Nucleus accumbens (tissue), 56 donors: ENCODE measurements at places on chromosomes 12 and 14.

DNA sequence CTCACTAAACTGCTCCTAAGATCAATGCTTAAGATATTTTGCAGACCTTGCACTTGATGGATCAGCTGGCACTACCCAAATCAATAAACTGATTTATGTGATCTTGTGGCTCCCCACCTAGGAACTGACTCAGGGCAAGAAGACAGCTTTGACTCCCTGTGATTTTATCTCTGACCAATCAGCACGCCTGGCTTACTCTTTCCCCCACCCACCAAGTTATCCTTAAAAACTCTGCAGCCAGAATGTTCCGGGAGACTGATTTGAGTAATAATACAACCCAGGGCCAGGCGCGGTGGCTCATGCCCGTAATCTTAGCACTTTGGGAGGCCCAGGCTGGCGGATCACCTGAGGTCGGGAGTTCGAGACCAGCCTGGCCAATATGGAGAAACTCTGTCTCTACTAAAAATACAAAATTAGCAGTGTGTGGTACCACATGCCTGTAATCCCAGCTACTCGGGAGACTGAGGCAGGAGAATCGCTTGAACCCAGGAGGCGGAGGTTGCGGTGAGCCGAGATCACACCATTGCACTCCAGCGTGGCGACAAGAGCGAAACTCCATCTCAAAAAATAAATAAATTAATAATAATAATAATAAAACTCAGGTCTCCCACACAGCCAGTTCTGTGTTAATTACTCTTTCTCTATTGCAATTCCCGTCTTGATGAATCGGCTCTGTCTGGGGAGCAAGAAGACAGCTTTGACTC is 12.0 kb downstream of the MORN3 start:
- DNase-seq: no peak

DNA sequence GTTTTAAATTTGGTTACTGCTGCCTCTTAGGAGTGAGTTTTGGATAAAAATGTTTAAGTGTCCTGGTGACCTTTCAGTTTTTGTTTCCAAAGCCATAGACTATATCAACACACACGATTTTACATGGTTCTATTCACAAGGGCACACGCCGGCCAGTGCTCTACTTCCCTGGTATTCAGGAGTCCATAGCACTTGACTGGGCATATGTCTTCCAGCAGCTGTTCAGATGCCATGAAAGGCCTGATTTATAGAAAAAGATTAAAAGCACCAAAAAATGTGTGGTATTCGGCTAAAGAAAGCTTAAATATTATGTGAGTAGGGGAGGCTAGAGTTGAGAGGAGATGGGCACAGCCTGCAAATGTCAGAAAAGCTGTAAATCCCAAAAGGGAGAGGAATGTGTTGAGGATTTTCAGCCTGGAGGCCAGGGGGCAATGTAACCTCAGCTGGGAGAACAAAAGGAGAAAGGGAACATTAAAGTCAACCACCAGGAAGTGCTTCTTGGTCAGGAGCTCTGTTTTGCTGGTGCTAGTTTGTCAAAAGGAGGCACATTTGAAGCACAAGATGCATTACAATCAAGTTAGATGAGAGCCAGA is 478.4 kb downstream of the RAD51B start:
- DNase-seq: no peak

DNA sequence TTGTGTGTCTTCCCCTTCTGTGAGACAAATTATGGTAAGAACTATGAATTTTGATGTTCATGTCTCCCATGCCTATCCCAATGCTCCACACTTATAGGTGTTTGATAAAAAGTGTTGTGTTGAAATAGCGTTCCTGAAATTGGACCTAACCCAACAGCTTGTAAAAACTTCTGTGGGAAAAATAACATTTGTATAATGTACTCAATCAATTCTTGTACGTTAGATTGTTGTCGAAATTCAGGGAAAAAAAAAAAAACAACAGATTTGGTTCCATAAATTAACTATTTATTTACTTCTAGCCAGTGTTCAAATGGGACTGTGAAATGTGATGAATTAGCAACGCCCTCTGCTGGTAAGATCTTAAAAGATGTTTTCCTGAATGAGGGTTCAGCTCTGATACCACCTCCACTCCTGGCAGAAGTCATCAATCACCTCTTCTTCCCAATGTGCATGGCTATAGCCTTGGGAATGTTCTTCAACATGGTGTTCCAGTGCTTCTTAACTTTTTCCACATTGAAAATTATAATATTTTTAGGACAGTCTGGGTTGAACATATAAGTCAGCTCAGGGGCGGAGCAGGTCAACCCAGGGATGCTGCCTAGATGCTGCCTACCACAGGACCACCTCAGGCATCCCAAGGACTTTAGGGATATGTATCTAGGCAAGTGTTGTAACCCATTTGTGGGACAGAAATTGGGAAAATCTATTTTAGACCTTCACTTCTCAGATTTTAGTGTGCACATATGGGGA is 170.6 kb downstream of the OTOGL start:
- DNase-seq: no peak

- DNase-seq: no peak
Measured at GRCh38 chr14:23300687-23301223, 1.9 kb downstream of the PPP1R3E start.

DNA sequence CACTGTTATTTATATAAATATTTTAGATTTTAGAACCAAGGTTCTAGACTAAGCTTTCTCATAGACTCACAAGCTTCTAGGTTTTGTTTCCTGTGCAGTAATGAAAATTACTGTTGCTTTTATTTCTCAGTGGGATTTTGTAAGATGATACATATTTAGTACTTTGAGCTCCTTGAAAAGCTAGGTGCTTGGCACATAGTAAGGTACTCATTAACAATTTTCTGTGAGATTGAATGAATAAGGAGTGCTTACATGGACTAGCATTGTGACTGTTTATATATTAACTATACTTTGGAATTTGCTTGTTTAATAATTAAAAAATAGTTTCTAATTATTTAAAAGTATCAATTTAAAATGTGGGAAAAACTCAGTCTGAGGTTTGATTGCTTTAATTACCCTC is 85.7 kb downstream of the MIA2 start:
- DNase-seq: no peak

GRCh38 chr12:1064317-1064716 is 73.3 kb downstream of the ERC1 start:
- no peak for DNase-seq

DNA sequence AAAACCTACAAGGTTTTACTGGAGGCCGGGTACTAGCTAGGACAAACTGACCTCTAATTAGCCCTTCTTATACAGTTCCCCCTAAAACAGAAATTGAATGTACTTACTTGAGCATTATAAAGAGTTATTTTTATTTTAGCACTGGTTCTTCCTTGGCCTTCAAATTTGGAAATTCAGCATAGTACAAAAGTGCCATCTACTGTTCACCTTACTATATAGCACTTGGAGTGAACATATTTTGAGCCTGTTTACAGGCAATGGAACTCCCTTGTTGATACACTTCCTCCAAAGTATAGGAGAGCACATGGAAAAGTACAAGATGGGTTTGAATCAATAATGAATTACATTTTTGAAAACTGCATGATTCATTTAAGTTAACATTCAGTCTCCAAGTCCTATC is 3.9 kb upstream of the POC1B start:
- DNase-seq: no peak

DNA sequence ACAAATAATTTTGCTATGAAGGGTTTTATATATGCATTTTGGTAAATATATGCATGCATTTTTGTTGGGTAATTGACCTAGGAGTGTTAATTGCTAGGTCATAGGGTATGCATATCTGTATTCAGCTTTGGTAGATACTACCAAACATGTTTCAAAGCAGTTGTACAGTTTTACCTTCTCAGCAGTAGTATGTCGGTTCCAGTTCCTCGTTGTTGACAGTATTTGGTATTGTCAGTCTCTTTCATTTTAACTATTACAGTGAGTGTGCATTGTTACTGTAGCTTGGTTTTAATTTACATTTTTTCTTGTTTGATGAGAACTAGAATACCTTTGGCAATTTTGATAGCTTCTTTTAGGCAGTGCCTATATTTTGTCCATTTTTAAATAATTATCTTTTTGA is 98.9 kb downstream of the ARID2 start:
- DNase-seq: no peak

GRCh38 chr14:98328496-98328895 is 943.5 kb downstream of the BCL11B start:
- DNase-seq: no peak

DNA sequence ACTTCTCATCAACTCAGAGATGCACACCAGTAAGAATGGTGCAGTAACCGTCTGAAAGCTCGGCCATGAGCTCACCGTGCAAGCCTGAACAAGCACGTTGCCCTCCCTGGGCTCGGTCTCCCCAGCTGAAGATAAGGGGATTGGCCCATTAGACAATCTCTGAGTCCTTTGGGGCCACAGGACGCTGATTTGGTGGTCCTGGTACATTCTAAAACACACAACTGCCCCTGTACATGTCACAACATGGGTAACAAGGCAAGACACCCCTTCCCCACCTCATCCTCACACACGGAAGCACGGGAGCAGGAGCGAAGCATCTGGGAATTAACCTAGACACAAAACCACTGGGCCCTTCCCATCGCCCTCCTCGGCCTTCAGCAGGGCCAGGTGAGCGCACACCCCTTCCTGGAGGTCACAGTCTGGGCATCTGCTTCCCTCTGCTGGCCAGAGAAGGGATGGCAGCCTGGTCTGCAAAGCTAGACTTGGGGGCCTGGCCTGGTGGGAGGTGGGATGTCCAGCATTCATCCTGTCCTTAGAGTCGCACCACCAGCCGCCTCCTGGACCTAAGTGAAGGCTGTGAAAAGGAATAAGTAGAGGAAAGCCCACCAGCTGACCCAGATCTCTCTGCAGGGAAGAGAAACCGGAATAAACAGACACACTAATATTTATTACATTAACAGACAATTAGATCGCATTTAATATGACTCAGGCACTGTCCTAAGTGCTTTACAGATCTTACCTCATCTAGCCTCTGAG is 18.9 kb upstream of the SMUG1 start:
- peak; percentile 6 for DNase-seq

DNA sequence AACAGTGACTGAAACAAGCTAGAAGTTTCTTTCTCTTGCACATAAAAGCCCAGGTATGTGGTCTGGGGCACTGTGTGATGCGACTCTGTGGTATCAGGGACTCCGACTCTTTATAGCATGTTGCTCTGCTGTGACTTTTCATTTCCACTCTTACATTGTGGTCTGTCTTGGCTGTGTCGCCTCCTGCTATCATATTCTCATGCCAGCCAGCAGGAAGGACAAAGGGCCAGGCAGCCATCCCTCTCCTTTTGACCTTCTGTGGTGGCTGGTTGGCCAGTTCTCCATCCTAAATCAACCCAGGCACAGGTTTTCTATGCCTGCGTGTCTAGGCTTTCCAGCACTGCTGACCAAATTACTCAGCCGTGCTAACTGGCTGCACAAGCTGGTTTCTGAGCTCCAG is 8.0 kb downstream of the ACAD10 start:
- DNase-seq: no peak

DNA sequence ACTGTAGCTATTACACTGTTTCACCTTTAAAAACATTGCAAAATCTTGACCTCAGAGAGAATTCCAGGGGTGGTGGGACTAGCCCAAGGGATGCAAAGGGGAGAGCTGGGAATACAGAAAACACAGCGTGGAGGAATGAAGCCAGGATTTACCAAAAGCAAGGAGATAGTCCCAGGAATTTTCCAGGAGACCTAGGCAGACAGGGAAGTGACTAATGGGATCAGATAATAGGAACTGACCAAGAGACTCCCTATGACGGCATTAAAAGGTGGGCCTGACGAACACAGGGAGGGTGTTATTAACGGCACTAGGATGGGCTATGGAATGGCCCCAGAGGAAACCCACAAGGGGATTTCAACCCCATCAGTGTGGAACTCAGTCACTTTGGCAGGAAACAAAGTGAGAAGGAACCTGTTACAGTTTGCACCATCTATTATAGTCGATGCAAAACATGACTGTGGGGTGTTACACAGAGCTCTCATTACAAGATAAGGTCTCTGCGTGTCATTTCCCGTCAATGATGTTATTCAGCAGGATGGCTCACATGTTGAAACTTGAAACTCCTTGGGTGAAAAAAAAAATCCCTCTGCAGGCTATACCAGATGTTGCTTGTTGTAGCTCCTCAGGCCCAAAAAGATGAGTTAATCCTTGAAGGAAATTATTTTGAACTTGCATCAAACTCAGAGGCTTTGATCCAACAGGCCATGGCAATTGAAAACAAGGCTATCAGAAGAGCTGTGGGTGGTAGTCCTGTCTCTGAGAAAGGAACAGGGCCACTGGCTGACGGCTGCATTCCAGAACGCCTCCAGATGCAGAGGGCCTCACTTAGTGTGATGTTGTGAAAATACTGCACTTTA is 58.7 kb downstream of the DRAM1 start:
- no peak for DNase-seq

GRCh38 chr14:101494826-101495225 is 66.5 kb upstream of the DIO3 start:
- DNase-seq: no peak

- DNase-seq: no peak
Measured at GRCh38 chr12:82996168-82996812, 309.6 kb downstream of the TMTC2 start.

- no peak for DNase-seq
Measured at GRCh38 chr14:95463171-95463901, 53.1 kb downstream of the SYNE3 start.

- no peak for DNase-seq
Measured at GRCh38 chr14:99649219-99649618, 4.3 kb downstream of the HHIPL1 start.

GRCh38 chr12:121804417-121805111 is 755 bp downstream of the SETD1B start:
- peak; percentile 24 for DNase-seq

GRCh38 chr12:56260921-56261320 is 2.7 kb upstream of the ANKRD52 start:
- no peak for DNase-seq

DNA sequence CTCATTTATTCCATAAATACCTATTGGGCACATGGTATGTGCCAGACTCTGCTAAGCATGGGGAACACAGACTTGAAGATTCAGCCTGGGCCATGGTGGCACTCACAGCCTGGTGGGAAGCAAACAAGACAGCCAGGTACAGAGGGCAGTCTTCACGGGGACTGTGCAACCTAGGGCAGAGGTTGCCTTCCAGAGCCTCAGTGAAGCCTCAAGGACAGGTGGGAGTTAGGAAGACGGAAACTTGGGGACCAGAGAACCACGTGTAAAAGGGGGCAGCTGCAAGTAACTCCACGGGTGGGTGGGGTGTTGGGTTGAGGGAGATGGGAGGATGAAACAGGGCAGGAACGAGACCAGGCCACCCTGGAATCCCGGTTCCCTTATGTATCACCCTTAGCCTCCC is 980 bp upstream of the LTBR start:
- no peak for DNase-seq

GRCh38 chr14:101090976-101091375 is 187.5 kb upstream of the RTL1 start:
- DNase-seq: no peak

DNA sequence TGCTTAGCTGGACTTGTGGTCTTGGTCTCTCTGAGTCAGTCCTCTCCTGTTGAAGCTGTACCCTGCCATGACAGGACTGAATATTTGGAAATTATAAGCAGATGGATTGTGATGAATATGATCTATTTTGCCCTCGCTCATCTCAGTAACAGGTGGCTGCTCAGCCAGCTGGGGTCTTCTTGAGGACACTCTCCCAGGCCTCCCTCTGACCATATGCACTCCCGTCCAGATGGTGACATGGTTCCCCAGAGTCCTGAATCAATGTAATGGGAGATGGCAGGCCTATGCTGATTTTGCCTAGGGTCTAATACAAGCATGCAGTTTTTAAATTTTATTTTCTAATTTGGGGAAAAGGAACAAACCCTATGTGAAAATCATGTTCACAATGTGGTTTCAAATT is 63.1 kb upstream of the TRHDE start:
- DNase-seq: no peak

GRCh38 chr12:19155981-19156734 is 26.6 kb downstream of the PLEKHA5 start:
- DNase-seq: no peak
